A549 treated with CORT108297 at 1 μM for 4 hours (cell line): ENCODE measurements at places on chromosomes 1 and 21. TPM values are rescaled to one million over a fixed set of nuclear protein-coding genes. Genes with fewer than 3 reads are reported as not detected.

The PTPRC gene
- not detected in 5 replicates for total RNA-seq

The PEAR1 gene
- 7.8 to 11.1 TPM (median 9.9 TPM) in 5 replicates for total RNA-seq

The SELENOF gene
- total RNA-seq, result 147 to 192 TPM (median 157 TPM) in 5 replicates

The SDC3 gene
- total RNA-seq, result 7.2 to 11.8 TPM (median 9.5 TPM) in 5 replicates

The CHI3L2 gene
- total RNA-seq, result 0.20 to 0.51 TPM (median 0.36 TPM) in 5 replicates

The SPRR2B gene
- total RNA-seq, result not detected in 5 replicates

The RIPPLY3 gene
- total RNA-seq, result 0.48 to 0.63 TPM (median 0.57 TPM) in 5 replicates

The SNX7 gene
- 21.6 to 53.5 TPM (median 24.9 TPM) in 5 replicates for total RNA-seq

The SMYD3 gene
- total RNA-seq, result 11.1 to 14.4 TPM (median 13.4 TPM) in 5 replicates

The RXRG gene
- total RNA-seq, result not detected in 5 replicates

The TMEM200B gene
- 0.05 to 0.16 TPM (median 0.12 TPM) in 5 replicates for total RNA-seq

The ZNF648 gene
- not detected in 5 replicates for total RNA-seq

The PLA2G2F gene
- total RNA-seq, result not detected in 5 replicates
